Daoy (cell line): ENCODE measurements at places on chromosomes 6 and 20. TPM values are rescaled to one million over a fixed set of nuclear protein-coding genes. Genes with fewer than 3 reads are reported as not detected.

Gene PPP1R16B
- under 0.01 TPM in 1 of 2 replicates, not detected in the other for total RNA-seq

Gene TMC2
- total RNA-seq = not detected in 2 replicates

Gene BHLHE23
- not detected in 2 replicates for total RNA-seq

Gene DEFB124
- not detected in 2 replicates for total RNA-seq

Gene DEK
- total RNA-seq = 320 and 481 TPM in 2 replicates

Gene JPH2
- total RNA-seq = 1.5 and 2.1 TPM in 2 replicates

Gene NEU1
- 46.6 and 51.0 TPM in 2 replicates for total RNA-seq

Gene NR2E1
- total RNA-seq = 1.6 and 2.1 TPM in 2 replicates

Gene AGER
- 0.60 and 1.1 TPM in 2 replicates for total RNA-seq

Gene HLA-DQA1
- 0.27 and 0.40 TPM in 2 replicates for total RNA-seq

Gene TOP1
- 15.0 and 15.2 TPM in 2 replicates for total RNA-seq

Gene GHRH
- not detected in 2 replicates for total RNA-seq

Gene MYBL2
- 30.0 and 48.8 TPM in 2 replicates for total RNA-seq

DNA sequence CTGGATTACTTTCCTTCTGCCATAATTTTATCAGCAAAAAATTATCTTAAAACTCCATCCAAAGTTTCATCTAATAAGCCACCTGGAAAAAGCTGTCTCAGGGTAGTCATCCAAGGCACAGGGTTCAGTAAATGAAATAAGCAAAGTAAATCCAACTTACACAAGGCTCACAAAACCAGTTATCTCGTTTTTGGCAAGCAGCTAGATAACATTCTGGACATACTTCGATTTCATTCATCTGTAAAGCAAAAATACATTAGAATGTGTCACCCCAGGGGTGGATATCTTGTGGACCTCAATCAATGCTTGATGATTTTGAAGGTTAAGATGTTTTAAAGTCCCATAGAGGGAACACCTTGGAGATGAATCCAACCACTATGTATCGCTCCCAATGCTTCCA lies 73.1 kb downstream of the ZMYND8 start:
- DNase-seq = no peak

- DNase-seq = no peak
These were observed 9.6 kb downstream of the HLA-A start for GRCh38 chr6:29951882-29952281.

GRCh38 chr6:57822896-57823358 lies 505.5 kb downstream of the PRIM2 start:
- peak; percentile 77 for DNase-seq

DNA sequence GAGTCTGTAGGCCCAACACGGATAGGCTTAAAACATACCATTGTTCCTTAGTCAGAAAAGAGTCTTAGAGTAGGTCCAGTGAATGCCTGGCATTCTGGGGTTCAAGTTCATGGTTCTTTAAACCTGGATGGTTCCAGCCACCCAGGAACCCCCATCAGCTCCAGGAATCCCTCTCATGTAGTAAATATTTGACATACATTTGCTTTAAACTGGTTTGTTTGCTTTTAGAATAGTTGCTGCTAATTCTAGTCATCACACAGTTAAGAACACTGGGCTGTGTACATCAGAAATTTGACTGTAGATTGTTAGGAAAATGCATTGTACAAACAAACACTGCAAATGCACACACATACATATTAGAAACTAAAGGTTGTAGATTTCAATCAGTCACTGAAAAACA lies 30.6 kb upstream of the PBOV1 start:
- DNase-seq = no peak

DNA sequence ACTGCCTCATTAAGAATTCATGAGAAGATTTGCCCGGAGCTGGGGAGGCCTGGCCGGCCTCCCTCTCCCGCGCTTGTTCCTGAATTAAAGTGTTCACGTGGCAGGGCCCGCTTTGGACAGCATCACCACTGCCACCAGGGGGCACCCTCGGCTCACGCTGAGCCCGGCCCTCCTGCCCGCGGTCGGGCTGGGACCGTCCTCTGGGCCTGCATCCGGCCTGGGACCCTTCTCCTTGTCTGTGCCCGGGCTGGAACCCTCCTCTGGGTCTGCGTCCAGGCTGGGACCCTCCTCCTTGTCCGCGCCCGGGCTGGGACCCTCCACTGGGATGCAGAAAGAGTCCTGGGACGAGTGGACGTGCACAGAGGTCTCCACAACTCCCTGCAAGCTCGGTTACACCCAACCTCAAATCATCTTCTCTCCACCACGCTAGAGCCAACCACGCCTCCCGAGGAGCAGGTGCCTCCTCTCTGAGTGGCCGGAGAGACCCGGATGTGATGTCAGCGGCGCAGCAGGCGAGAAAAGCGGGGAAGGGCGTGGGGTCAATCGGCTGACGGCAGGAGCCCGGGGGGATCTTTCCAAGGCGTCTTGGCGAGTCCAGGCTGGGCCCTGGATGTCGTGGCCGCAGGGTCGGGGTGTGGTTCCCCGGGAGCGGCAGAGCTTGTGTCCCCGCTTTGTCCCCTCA lies 50.9 kb upstream of the DACT2 start:
- DNase-seq = peak; percentile 86

- DNase-seq = peak; percentile 76
These were observed 108.2 kb upstream of the GMDS start for GRCh38 chr6:2353412-2354137.

DNA sequence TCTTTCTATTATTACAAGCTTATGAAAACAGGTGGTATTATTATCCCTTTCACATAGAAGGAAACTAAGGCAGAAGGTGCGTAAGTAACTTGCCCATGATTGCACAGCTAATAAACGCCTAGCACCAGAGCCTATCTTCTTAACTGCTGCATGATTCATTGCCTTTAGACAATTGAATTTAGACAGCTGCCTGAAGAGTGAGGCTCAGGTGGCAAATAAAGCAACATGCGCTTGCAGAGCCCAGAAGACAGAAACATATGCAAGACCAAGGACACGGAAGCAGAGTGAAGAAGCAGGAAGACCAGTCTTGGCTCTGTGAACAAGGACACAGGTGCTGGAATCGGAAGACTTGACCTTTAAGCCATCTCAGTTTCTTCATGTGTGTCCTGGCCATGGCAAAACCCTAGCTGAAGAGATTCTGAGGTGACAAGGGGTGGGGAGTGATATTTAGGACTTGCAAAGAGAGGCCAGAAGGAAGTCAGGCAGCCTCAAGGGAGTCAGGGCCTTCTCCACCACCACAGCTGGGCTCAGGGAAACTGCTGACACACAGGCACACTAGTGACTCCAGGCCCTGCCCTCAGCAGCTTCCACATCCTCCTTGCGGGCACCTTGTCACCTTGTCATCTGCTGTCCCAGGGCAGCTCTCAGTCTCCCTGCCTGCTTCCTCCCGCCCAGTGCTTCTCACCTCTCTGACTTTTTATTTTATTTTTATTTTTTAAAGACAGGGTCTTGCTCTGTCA lies 91.7 kb upstream of the SLC22A16 start:
- DNase-seq = no peak

DNA sequence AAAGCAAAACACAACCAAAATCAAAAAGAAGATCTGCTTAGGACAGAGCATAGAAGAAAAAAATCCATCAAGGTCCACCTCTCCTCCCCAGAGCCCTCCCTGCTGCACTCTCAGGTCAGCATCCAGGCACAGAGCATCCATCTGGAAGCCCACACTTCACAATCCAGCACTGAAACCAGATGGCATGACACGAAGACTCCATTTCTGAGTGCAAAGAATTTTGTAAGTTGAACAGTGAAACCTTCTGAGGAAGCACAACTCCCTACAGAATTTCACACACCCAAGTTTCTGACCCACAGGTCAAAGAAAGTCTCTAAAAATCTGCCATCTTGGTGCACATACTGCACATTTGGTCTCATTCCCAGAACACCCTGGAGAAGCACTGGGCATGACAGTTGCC lies 128.8 kb upstream of the STXBP5 start:
- no peak for DNase-seq

- DNase-seq = no peak
These were observed 126.5 kb upstream of the RIPOR2 start for GRCh38 chr6:25062070-25062811.

GRCh38 chr6:148269386-148269785 lies 73.3 kb upstream of the SASH1 start:
- DNase-seq = peak; percentile 41

DNA sequence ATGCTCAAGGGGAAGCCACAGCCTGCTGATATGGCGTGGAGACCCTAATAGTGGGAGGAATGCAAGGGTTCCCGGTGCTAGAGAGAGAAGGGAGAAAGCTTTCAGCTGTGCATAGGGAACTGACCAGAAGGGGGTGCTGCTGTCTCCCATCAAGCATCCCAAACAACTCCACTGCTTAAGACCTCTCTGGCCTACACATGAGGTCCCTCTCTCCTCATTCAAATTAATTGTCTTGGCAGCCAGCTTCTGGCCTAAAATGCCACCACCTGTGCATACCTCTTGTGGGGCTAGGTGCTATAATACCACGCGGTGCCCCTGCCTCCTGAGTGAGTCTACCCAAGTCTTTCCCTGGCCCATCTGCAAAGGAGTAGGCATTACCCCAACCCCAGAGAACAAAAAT lies 14.5 kb downstream of the ADISSP start:
- peak; percentile 63 for DNase-seq

GRCh38 chr6:34491091-34491430 lies 25.2 kb downstream of the PACSIN1 start:
- peak; percentile 31 for DNase-seq

GRCh38 chr6:141726248-141726647 lies 406.5 kb upstream of the GJE1 start:
- DNase-seq = no peak

GRCh38 chr20:9565910-9566550 lies 51.6 kb downstream of the LAMP5 start:
- DNase-seq = no peak

DNA sequence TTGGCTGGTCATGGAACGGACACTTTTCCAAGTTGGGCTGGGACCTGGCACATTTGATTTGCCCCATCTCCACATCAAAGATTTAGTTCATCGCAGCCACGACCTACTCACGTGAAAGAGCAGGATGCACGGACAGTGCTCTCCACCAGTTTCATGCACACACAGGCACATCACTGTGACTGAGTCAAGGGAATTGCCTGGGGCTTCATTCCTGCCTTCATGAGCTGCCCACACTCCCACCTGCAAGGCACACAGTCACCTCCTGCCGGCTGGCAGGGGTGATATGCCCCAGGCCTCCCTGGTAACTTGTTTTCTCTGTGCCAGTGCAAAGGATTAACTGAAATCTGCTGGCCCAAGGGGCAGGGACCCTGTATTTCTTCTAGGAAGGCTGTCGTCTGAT lies 23.3 kb upstream of the CST1 start:
- DNase-seq = no peak

- DNase-seq = peak; percentile 24
These were observed 9.3 kb downstream of the ECT2L start for GRCh38 chr6:138805016-138805765.
